ENCODE measurements at places on chromosomes 6 and 20.
A peak's percentile ranks its signal among the peaks of the same experiment; 100 is the strongest.

- no peak for DNase-seq
Measured at GRCh38 chr20:54172532-54172855, 1.3 kb downstream of the CYP24A1 start.

DNA sequence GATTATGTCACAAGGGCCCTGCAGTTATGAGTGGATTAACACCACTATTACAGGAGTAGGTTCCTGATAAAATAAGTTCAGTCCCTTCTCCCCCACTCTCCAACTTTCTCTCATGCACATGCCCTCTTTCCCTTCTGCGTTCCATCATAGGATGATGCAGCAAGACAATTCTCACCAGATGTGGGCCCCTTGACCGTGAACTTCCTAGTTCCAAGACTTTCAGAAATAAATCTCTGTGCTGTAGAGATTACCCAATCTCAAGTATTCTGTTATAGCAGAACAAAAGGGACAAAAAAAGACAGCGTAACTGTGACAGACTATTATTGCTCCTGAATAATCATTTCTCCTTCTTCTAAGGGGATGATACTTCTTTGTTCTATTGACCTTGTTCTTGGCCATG is 33.8 kb upstream of the TMEM244 start:
- no peak for DNase-seq

GRCh38 chr6:140586426-140587061 is 1212.1 kb upstream of the CITED2 start:
- DNase-seq, result no peak

- DNase-seq, result no peak
Measured at GRCh38 chr20:33119725-33120720, 40.6 kb downstream of the BPIFB4 start.

- DNase-seq, result no peak
Measured at GRCh38 chr6:157640746-157641451, 182.1 kb upstream of the SNX9 start.

- no peak for DNase-seq
Measured at GRCh38 chr6:73941892-73942291, 245.9 kb downstream of the CD109 start.

DNA sequence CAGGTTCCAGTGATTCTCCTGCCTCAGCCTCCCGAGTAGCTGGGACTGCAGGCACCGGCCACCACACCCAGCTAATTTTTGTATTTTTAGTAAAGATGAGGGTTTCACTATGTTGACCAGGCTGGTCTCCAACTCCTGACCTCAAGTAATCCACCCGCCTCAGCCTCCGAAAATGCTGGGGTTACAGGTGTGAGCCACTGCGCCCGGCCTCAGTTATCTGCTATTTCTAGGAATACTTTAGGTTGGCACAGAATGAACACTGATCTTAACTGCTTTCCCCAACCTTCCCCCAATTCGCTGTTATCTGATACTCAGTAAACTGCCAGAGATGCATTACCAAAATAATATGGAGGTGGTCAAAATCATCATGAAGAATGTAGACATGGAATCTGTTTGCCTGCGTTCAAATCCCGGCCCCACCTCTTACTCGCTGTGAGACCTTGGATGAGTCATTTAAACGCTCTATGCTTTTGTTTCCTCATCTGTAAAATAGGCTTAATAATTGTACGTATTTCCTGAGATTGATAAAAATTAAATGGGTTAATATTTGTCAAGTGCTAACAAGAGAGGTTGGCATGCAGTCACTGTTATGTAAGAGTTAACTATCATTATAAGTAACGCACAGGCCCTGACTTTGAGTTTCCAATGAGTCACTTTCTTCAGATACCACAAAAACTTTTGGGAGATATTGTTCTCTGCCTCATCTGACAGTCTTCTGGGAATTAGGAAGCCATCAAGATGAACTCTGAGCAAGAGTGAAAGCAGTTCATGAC is 44.5 kb upstream of the NCOA3 start:
- DNase-seq, result peak; percentile 6

DNA sequence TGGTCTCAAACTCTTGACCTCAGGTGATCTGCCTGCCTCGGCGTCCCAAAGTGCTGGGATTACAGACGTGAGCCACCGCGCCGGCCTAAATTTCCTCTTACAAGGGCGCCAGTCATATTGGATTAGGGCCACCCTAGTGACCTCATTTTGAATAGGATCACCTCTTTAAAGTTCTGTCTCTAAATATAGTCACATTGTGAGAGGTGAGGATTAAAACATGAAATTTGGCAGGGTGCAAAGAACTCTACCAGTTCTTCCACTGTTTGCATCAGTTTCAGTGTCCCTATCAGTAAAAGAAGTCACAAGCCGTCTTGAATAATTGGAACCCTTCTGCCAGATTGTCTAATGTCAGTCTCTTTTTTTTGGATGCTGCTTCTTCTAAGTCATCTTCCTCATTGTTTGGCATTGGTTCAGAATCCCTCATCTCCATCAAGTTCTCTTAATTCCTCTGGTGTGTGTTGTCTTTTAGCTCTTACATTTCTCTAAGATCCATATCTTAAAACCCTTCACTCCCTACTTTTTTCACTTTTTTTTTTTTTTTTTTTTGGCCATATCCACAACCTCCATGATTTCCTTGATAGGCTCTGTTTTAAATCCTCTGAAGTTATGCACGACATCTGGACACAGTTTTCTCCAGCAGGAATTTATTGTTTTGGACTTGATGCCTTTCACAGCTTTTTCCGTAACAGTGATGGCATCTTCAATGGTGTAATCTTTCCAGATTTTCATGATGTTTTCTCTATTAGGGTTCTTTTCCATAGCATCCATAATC is 56.8 kb downstream of the NCOA3 start:
- DNase-seq, result no peak

- DNase-seq, result peak; percentile 36
Measured at GRCh38 chr6:144581812-144582537, 296.8 kb downstream of the UTRN start.

DNA sequence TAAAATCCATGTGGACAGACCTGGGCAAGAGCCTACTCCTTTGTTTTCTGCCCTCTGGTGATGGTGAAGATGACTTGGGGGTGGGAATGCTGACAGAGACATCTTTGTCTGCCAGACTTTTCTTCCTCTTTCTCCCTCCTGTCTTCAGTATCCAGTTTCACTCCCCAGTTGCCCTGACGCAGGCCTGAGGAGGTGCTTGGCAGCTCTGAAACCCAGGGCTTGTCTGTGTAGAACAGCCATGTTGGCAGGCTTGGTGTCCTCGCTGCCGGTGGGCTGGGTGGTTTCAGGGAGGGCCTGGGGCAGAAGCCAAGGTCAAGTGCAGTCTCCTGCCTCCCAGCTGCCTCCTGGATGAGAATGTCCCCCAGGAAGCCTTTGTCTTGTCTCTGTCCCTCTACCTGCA is 22.5 kb downstream of the CCDC167 start:
- DNase-seq, result no peak

DNA sequence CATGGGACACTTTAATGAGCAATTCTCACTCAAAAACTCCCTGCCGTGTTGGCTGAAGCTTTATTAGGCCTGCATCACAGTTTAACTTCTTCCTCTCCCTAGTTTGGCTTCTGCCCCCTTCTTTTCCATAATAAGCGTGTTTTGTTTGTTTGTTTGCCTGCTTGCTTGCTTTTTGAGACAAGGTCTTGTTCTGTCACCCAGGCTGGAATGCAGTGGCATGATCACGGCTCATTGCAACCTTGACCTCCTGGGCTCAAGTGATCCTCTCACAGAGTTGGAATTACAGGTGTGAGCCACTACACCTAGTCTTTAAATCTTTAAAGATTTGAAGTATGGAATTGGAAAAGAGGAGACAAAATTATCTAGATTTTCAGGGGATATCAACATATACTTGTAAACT is 25.4 kb upstream of the DNAAF9 start:
- DNase-seq, result no peak

DNA sequence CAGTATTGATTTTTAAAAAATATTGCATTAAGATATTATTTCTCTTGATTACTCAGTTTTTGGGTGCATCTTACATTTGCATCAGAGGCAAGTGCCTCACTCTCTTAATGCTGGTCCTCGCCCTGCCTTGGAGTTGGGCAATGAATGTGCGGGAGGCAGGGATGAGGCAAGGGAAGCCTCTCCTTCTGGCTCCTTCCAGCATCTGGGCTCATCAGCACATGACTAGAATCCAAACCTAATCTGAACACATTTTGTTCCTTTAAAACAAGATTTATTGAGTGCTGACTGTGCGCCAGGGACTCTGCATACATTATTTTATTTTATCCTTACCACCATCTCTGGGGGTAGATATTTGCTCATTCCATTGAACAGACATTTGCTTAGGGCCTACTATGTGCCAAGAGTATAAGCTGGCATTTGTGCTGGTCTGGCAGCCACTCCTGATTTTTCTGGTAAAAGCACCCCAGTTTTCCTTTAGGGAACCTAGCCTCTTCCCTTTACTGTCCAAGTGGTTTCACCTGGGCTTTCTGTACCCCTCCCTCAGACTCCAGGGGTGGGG is 71.9 kb upstream of the ZNFX1 start:
- no peak for DNase-seq

GRCh38 chr6:142318714-142319113 is 16.9 kb downstream of the ADGRG6 start:
- DNase-seq, result no peak

DNA sequence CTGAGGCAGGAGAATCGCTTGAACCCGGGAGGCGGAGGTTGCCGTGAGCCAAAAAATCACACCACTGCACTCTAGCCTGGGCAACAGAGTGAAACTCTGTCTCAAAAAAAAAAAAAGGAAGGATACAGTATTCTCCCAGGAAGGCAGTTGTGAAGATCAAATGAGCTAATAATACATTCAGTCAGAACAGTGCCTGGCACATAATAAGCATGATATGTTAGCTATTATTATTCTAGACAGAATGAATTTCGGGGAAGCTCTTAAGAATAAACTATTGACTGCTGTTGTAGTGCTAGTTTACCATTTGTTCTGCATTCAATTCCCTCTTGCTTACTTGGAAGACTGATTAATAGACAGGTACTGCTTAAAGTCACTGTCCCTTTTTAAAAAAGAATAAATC is 40.6 kb downstream of the NDUFAF5 start:
- no peak for DNase-seq

GRCh38 chr6:142773859-142774648 is 170.9 kb downstream of the HIVEP2 start:
- DNase-seq, result no peak

- DNase-seq, result no peak
Measured at GRCh38 chr6:13012977-13013680, 296.6 kb downstream of the PHACTR1 start.

DNA sequence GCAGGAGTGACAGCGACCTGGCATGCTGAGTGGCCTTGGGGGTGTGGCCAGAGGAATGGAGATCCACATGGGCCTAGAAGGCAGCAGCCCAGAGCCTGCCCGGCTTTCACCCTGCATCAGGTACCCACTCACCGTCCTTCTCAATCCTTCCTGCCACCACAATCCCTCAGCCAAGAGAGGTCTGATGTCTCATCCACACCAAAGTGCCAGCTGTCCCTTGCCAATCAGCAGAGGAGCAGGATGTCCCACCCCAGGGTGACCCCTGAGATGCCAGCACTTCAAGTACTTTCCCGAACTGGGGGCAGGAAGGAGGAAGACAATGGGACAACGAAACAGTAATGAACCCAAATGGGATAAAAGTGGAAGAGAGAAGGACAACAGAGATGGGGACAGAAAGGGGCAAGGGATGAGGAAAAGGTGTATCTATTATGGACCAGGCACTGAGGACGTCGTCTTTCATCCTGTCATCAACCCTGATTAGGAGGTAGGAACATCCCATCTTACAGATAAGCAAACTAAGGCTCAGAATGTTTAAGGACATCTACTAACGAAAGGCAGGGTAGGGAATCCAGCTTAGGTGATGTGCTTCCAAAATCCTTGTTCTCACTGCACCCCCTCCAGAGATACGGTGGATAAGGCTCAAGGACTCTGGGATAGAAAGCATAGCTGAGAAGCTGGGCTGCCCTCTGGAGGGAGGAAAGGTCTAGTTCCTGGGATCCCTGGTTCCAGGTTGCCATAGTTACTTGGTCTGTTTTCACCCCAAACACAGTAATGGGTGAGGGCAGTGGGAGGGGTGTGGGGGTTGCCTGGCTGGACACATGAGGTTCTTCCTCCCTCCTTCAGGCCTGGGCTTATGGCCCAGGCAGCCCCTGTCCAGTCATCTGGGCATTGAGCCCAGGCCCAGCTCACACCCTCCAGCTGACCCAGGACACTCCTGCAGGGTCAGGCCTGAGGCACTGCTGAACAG is 4.5 kb upstream of the TNXB start:
- peak; percentile 54 for DNase-seq

- DNase-seq, result no peak
Measured at GRCh38 chr6:111731456-111732195, 125.9 kb upstream of the TRAF3IP2 start.

DNA sequence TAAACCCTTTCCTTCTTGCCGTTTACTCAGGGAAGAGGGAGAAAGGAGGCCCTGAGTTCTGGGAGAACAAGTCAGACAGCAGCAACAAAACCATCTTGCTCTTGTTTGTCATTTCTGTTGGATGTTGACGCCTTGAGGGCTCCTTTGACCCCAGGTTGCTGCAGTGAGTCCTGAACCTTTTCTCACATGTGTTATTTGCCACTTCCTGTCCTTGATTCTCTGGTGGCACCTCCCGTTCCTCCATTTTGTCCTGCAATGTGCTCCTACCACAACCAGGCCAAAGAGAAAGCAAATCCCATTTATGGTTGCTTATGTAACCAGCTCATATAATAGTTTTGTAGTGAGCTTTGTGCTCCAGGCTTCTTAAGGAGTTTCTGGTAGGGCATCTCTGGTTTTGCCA is 66.6 kb upstream of the ADGRF4 start:
- no peak for DNase-seq

DNA sequence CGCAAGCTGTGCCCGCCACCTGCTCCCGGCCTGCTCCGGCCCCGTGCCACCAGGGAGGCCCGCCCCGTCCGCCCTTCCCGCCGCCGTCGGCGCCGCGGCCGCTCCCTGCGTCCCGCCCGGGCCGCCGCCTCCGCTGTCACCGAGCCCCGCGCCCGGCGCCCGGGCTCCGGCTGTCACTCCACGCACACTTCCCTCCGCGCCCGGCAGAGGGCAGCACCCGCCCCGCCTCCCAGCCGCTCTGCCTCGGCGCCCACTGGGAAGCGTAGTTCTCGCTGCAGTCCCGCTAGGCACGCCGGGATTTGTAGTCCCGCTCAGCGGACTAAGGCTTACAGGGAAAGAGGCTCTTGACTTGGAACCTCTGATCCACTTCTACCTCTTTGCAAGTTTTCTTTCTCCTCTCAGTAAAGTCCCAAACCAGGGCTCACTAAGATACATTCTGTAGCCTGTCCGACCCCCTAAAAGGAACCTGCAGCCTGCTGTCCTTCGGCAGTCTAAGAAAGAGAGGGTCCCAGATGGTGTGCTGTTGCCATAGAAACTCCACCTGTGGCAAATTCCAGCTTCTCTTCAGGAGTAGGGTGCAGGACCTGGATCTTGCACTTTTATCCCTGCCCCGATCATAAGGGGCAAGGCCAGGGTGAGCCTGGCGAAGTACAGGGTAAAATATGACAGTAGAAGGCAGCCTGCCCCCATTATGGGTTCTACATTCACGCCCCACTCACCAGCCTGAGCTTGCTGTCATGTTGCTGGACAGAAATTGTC is at the start of gene TFEB:
TSS of gene TFEB (minus strand) at position 182 of the 759 bp plus-strand sequence. CDS start 44,395 bp downstream, outside the sequence.
- peak; percentile 94 for DNase-seq

DNA sequence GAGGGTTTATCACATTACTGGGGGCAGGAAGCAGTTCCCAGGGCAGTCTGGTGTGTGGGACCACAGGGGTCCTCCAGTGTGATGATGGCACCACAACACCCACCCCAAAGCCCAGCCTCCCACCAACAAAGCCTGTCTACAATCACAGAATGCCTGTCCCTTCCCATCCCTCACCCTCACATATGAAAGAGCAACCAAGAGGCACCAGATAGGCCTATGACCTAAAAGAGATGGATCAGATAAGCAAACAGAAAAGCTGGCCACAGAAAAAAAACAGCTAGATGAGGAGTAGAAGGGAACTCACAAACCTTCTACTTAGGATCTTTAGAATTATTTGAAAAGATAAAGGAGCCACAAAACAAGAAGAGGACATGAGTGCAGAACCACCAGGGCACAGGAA is 54.3 kb downstream of the SERAC1 start:
- DNase-seq, result no peak
